Choroid plexus epithelial cell (primary cell): ENCODE measurements at places on chromosomes 4 and X.
A peak's percentile ranks its signal among the peaks of the same experiment; 100 is the strongest.

- no peak for DNase-seq
Measured at GRCh38 chr4:70359115-70359661, 1.4 kb upstream of the SMR3A start.

GRCh38 chr4:29058531-29058930 is 1661.6 kb upstream of the PCDH7 start:
- peak; percentile 15 for DNase-seq

DNA sequence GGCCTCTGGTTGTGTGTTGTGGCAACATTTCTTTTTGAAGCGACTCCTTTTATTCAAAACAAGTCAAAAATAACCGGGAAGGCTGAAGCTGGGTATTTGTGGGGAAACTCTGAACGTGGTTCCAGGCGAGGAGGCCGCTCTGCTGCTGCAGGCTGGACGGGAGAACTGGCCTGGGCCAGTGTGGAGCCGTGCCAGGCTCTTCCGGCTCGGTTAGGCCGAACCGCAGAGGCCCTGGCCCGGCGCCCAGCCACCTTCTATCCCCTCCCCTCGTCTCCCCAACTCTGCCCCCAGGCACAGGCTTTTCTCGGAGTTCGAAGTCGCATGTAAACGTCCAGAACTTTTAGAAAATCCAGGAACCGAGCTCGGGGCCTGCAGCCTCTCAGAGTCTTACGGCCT is 2.4 kb upstream of the BCOR start:
- peak; percentile 43 for DNase-seq

DNA sequence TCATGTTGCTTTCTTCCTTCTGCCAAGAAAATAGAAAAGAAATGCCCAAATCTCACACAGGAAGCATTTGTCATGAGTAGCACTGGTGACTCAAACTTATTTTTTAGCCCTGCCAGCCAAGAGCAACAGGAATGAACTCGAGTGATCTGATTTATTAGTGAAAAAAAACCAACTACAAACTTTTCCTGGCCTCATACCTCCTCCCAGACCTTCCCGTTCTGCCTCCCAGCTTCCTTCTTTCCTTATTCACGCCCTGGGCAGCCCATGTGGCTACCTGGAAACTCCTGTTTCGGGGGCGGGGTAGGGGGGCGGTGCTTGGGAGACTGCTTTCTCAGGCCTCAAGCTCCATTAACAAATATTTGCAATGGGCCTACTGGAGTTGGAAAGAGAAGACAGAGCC is 178.5 kb downstream of the NHS start:
- DNase-seq: peak; percentile 51

DNA sequence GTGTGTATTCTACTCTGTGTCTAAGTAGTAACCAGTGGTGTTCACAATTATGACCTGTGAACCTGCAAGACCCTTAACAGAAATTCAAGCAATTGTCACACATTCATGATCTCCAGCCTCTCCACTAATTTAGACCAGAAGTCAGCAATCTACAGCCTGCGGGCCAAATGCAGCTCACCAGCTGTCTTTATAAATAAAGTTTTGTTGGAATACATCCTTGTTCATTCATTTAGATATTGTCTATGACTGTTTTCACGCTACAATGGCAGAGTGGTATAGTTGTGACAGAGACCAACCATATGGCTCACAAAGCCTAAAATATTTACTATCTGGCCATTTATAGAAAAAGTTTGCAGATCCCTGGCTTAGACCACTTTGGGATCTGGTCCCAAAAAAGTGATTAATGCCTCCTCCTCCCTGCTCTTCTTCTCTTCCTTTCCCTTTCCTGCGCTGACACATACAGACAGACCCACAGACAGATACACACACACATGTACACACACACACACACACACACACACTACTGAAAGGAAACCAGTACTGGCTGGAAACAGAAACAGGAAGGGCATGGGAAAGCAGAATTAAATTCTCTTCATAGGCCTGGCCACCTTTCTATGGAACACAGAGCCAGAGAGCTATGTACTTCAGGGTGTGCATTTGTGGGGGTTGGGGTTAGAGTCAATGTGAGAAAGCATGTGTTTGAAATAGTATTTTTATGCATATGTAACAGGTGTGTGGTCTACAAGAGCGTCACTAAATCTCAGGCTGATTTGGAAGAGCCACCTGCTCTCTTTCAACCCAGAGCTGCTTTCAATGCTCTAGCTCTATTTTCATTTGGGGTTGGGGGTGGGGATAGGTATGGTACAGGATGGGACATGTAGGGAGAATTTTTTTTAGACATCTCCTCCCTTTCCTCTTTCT is 49.7 kb upstream of the TMEM164 start:
- no peak for DNase-seq

- DNase-seq: no peak
Measured at GRCh38 chrX:112874175-112874574, 33.5 kb upstream of the AMOT start.
